ENCODE measurements at places on chromosomes 1 and 21. TPM values are rescaled to one million over a fixed set of nuclear protein-coding genes. Genes with fewer than 3 reads are reported as not detected.

- H3K4me3 ChIP-seq, result no peak overlapping the region
- no peaks in the 10 kb centered on the region for H3K4me1 ChIP-seq
- no peak overlapping the region for H3K27ac ChIP-seq
- no peak for DNase-seq
- no peaks in the 10 kb centered on the region for H3K36me3 ChIP-seq
Measured at GRCh38 chr21:30984889-30985288, 53.4 kb downstream of the KRTAP19-8 start.

Gene LCE1F
- total RNA-seq, result not detected

DNA sequence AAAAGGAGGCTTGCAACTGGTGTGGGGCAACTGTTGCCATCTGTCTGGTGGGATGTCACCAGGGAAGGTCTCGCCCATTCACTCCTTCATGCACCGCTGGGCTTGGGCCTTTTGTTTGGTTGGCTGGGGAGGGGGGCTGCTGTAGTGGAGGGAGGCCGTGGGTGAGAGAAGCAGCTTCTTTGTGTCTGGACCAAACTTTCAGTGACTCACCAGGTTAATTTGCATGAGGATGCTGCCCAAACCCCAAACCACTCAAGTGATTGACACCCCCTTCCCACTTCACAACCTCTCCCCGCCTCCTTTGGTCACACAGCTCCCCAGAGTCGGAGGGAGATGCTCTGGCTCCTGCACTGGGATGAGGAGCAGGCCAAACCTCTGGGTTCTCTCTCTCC, 19.7 kb downstream of the BTG2 start:
- peaks cover 80% of the 10 kb centered on the region for H3K4me1 ChIP-seq
- H3K27me3 ChIP-seq, result no peaks in the 10 kb centered on the region
- peak overlapping the region; percentile 95 for H3K27ac ChIP-seq
- DNase-seq, result peak; percentile 81
- H3K4me3 ChIP-seq, result peak overlapping the region; percentile 93

Gene MORC3
- total RNA-seq, result 28.7 TPM

GRCh38 chr1:41428738-41429640, 55.5 kb downstream of the EDN2 start:
- H3K4me1 ChIP-seq, result no peaks in the 10 kb centered on the region
- DNase-seq, result no peak
- H3K27ac ChIP-seq, result no peak overlapping the region
- H3K27me3 ChIP-seq, result peaks cover 13% of the 10 kb centered on the region
- no peaks in the 10 kb centered on the region for H3K36me3 ChIP-seq

Gene CENPF
- 56.7 TPM for total RNA-seq

DNA sequence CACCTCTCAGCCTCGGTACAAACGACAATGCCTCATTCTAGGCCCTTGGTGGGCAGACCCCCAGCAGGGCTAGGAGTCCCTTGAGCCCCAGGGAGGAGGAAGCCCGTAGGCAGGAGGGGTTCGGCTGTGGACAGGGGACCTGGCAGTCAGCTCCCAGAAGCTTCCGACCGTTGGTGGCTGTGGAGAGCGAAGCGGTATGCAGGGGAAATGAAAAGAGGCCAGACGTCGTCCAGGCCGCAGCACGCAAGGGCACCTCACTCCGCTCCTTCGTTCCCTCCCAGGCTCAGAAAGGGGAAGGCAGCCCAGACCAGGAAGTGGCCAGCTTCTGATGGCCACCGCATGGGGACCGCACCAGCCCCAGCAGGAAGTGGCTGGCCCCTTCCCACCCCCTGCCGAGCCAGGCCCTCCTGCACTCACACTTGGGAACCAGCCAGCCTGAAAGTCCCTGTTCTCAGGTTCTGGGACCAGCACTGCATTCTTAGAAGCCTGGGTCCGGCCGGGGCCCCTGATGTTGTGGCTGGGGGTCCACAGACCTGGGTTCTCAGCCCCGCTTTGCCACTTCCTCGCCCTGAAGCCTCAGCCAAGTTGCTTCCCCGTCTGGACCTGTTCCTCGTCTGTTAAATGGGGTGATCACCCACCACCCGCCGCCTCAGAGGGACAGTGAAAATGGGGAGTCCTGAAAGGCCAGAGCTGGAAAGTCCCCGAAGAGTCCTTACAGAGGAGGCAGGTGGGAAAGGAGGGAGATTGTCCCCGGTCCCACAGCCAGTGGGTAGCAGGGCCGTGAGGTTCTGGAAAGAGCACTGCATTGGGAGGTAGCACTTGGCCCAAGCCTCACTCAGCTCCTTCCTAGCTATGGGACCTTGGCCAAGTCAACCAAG, 104.0 kb upstream of the RUNX3 start:
- peak; percentile 90 for DNase-seq
- peaks cover 70% of the 10 kb centered on the region for H3K4me1 ChIP-seq

GRCh38 chr1:30402031-30402430, 321.4 kb downstream of the MATN1 start:
- no peaks in the 10 kb centered on the region for H3K27me3 ChIP-seq
- H3K36me3 ChIP-seq, result no peaks in the 10 kb centered on the region
- no peak overlapping the region for H3K27ac ChIP-seq
- peak; percentile 57 for DNase-seq
